ENCODE measurements at places on chromosomes 13 and 19. TPM values are rescaled to one million over a fixed set of nuclear protein-coding genes. Genes with fewer than 3 reads are reported as not detected.

- H3K36me3 ChIP-seq = no peaks in the 10 kb centered on the region
- H3K27me3 ChIP-seq = no peaks in the 10 kb centered on the region
- H3K27ac ChIP-seq = peak overlapping the region; percentile 73
Observed at GRCh38 chr19:10269333-10270179, 1.4 kb upstream of the ICAM1 start.

GRCh38 chr19:18126097-18126496 is 26.9 kb upstream of the PIK3R2 start:
- no peak overlapping the region for H3K27ac ChIP-seq
- no peaks in the 10 kb centered on the region for H3K27me3 ChIP-seq
- H3K4me3 ChIP-seq = no peak overlapping the region
- H3K36me3 ChIP-seq = no peaks in the 10 kb centered on the region
- no peaks in the 10 kb centered on the region for H3K4me1 ChIP-seq
- DNase-seq = no peak

EXOC3L2 gene
- total RNA-seq = 0.66 TPM

SYCN gene
- not detected for total RNA-seq

DNA sequence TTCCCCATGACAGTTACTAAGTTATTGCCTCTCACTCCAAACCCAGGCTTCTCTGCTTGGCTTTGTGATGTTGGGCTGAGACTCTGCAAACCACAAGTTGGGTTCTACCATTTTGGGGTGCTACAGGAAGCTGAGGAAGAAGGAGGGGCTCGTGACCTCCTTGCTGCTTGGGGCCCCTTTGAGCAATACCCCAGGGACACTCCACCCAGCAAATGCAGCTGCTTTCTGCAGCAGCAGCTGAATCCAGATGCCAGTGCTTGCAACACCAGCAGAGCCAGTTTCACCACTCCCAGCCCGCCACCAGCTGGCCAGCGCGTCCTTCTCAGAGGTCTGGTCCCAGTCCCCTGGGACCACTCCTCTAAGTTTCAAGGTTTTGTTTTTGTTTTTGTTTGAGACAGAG is 22.0 kb upstream of the UBAC2 start:
- no peaks in the 10 kb centered on the region for H3K36me3 ChIP-seq
- DNase-seq = no peak
- H3K4me1 ChIP-seq = no peaks in the 10 kb centered on the region

PSPC1 gene
- 55.7 TPM for total RNA-seq

DNA sequence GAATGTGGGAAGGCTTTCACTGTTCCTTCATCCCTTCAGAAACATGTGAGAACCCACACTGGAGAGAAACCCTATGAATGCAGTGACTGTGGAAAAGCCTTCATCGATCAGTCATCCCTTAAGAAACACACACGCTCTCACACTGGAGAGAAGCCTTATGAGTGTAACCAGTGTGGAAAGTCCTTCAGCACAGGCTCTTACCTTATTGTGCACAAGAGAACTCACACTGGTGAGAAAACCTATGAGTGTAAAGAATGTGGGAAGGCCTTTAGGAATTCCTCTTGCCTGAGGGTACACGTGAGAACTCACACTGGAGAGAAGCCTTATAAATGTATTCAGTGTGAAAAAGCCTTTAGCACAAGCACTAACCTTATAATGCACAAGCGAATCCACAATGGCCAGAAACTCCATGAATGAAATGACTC is 18.6 kb downstream of the ZNF177 start:
- no peak for DNase-seq
- H3K27me3 ChIP-seq = no peaks in the 10 kb centered on the region
- H3K27ac ChIP-seq = no peak overlapping the region
- no peaks in the 10 kb centered on the region for H3K4me1 ChIP-seq
- H3K36me3 ChIP-seq = no peaks in the 10 kb centered on the region

KLK11 gene
- not detected for total RNA-seq

ERICH4 gene
- total RNA-seq = not detected

TUBA3C gene
- total RNA-seq = not detected

DNA sequence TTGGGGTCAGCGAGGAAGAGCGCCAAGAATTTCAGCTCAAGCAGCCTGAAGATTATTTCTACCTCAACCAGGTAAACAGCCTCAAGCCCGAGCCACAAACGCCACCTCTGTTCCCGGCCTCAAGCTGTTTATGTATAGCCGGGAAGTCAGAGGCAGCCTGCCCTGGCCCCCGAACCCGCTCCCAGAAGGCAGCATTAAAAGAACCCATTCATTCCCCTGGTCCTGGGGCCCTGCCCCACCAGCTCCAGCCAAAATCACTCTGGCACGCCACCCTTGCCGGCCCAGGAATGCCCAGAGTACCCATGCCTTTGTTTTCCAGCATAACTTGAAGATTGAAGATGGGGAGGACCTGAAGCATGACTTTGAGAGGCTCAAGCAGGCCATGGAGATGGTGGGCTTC is 61.2 kb upstream of the USE1 start:
- no peak overlapping the region for H3K27ac ChIP-seq
- no peak overlapping the region for H3K4me3 ChIP-seq
- H3K27me3 ChIP-seq = no peaks in the 10 kb centered on the region
- DNase-seq = no peak
- H3K36me3 ChIP-seq = peaks cover 50% of the 10 kb centered on the region

DNA sequence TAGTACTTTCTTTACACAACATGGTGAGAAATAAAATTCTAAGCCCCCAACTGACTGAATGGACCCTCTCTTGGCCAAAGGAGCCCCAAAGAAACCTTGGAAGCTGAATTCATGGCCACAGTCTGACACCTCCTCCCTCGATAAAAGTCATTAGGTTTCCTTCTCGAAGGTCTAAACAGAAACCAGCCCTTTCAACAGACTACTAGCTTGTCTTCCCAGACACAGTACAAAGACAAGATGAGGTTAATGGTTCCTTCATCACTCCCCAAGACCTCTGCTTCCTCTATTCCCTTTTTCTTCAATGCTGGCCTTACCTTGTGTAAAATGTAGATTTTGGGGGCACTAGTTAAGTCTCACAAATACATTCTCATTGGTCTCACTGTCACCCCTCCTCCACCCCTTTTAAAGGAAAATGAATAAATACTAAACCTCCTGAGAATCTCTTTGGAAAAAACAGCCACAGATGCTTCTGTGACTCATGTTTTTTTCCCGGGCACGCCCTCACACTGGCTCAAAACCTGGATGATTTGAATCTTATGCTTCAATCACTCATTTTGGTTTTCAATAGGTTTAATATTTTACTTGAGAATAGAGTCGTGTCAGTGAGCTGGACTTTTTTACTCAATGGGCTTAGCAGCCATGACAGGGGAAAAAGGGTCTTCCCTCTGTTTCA is 65.8 kb upstream of the MED4 start:
- no peak overlapping the region for H3K27ac ChIP-seq
- no peak overlapping the region for H3K4me3 ChIP-seq
- H3K27me3 ChIP-seq = no peaks in the 10 kb centered on the region
- H3K36me3 ChIP-seq = no peaks in the 10 kb centered on the region
- DNase-seq = peak; percentile 39

OR7A5 gene
- not detected for total RNA-seq

DNA sequence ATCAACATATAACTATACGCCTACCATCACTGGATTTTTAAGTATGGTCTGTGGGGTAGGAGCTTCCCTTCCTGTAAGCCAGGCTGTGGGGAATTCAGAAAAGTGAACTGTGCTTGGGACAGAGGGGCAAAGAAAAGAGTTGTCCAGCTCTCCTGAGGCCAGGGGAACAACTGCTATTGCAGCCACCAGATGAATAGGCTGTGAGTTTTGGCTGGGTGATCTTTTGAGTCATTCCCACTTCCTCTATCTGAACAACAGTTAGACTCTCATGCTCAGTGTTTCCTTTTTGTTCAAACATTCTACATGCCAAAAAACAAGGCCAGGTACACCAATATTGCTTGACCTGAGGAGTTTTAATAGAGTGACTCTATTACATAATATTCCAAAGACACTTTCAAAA is 426.2 kb upstream of the DACH1 start:
- no peaks in the 10 kb centered on the region for H3K36me3 ChIP-seq
- H3K4me1 ChIP-seq = peaks cover 7% of the 10 kb centered on the region
- H3K27me3 ChIP-seq = no peaks in the 10 kb centered on the region
- DNase-seq = peak; percentile 9
- no peak overlapping the region for H3K27ac ChIP-seq
- H3K4me3 ChIP-seq = no peak overlapping the region

DNA sequence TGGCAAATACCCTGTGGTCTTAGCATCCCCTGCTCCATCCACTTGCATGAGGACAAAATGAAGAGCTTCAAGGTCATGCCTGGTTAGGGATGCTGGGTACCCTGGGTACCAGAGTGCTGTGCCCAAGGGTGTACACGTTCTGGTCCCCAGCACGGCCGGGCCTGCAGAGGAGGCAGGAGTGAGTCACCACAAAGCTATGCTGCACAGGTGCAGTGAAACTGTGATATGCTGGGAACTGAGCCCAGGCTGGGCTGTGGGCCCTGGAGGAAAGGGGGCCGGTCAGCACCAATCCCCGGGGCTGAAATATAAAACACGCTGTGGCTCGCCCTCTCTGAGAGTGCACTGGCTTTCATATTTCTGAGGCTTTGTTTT is 95.1 kb downstream of the TSHZ3 start:
- H3K27me3 ChIP-seq = no peaks in the 10 kb centered on the region
- DNase-seq = no peak
- H3K27ac ChIP-seq = no peak overlapping the region
- no peak overlapping the region for H3K4me3 ChIP-seq
- no peaks in the 10 kb centered on the region for H3K36me3 ChIP-seq

DNA sequence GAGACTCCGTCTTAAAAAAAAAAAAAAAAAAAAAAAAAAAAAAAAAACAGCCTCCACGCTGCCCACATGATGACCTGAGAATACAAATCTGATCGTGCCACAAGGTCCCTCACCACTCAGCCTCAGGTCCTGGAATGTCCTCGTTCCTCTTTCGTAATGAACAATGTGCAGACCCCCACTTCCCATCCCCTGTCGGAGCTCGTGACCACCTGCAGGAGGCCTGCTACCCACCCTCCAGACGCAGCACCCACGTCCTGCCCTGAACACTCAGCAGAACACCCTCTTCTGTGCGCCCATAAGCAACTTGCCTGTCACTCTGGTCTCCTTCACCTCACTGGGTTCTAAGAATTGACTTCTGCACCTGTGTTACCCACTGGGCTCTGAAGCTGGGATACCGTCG is 166.4 kb downstream of the KATNAL1 start:
- peaks cover 27% of the 10 kb centered on the region for H3K4me1 ChIP-seq
- no peaks in the 10 kb centered on the region for H3K36me3 ChIP-seq
- H3K4me3 ChIP-seq = no peak overlapping the region
- H3K27ac ChIP-seq = no peak overlapping the region

DNA sequence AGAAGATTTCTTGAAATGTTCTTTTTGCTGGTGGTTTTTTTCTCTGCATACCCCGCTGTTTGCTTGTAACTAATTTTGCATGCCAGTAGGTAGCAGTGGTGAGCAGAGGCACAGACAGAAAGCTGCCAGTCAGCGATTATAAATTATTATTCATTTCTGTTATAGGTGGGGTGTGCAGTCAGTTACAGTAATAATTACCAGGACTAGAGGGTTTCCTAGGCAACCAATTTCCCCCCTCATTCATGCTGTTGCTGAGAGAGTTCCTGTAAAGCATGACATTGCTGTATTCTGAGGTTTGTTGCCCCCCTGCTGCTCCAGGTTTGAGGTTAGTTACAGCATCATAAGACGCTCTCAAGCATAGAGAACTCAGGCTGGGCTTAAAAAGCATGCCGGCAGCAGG is 104.5 kb downstream of the URI1 start:
- no peaks in the 10 kb centered on the region for H3K4me1 ChIP-seq
- H3K27ac ChIP-seq = no peak overlapping the region
- H3K27me3 ChIP-seq = no peaks in the 10 kb centered on the region
- no peaks in the 10 kb centered on the region for H3K36me3 ChIP-seq

TNPO2 gene
- 84.6 TPM for total RNA-seq

GRCh38 chr13:93146584-93147297 is 79.9 kb upstream of the GPC6 start:
- no peak for DNase-seq
- no peaks in the 10 kb centered on the region for H3K36me3 ChIP-seq
- no peaks in the 10 kb centered on the region for H3K27me3 ChIP-seq

TMEM145 gene
- not detected for total RNA-seq

GRCh38 chr13:43110658-43111057 is 87.3 kb downstream of the DNAJC15 start:
- no peak overlapping the region for H3K27ac ChIP-seq
- no peaks in the 10 kb centered on the region for H3K36me3 ChIP-seq
- no peak overlapping the region for H3K4me3 ChIP-seq
- no peaks in the 10 kb centered on the region for H3K4me1 ChIP-seq

VSTM1 gene
- not detected for total RNA-seq

DNA sequence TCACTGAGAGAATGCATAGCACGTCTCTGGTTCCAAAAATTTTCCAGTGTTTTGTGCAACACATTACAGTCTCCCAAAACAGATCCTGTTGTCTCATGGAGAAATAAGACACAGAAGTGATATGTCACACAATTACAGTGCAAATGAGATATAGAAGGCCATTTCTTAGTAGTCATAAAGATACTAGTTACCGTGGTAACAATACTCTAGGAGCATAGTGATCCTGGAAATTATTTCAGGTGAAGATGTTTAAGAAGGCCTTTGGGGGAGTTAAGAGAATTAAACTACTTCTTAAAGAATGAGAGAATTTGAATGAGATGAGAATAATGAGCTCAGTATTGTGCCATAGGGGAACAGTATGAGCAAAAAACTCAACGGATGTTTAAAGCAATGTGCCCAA is 628.0 kb upstream of the MIR17HG start:
- H3K4me3 ChIP-seq = no peak overlapping the region
- no peak overlapping the region for H3K27ac ChIP-seq

GRCh38 chr19:39199025-39199424 is 2.3 kb downstream of the NCCRP1 start:
- no peaks in the 10 kb centered on the region for H3K36me3 ChIP-seq
- no peak overlapping the region for H3K4me3 ChIP-seq
- H3K27me3 ChIP-seq = peaks cover 33% of the 10 kb centered on the region
- no peak overlapping the region for H3K27ac ChIP-seq
- peak; percentile 18 for DNase-seq
- H3K4me1 ChIP-seq = no peaks in the 10 kb centered on the region

DNA sequence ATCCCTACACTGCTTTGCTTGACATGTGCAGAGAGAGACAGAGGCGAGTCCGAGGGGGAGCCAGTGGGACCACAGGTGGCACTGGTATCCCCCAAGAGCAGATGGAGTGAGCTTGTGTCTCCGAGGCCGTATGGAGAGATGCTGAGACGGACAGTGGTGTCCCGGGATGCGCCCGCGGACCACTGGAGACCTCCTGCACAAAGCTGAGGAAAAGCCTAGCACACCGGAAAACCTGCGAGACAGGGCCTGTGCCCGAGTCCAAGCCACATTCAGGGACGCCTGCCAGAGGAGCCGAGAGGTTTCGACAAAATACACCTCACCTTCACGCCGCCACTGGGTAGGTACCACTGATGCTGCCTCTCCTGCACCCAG is 66.0 kb upstream of the ZNF527 start:
- no peaks in the 10 kb centered on the region for H3K27me3 ChIP-seq
- H3K4me3 ChIP-seq = no peak overlapping the region
- no peak for DNase-seq
- H3K4me1 ChIP-seq = no peaks in the 10 kb centered on the region
- H3K27ac ChIP-seq = no peak overlapping the region

DNA sequence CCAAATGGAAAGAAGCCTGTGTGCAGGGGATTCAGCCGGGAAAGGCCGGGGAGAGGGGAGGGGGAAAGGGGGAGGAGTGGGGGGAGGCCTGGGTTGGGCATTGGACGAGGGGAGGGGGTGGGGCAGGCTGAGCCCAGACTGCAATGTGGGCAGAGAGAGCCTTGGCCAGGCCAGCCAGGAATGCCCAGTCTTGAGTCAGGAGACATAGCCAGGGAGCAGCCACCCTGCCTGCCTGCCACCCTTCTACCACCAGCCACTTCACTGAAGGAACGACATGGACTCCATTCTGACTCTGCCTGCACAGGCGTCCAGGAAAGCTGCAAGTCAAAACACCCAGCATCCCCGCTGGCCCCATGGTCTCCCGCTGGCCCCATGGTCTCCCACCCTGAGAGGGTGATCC is 498 bp downstream of the PROZ start:
- no peak overlapping the region for H3K27ac ChIP-seq
- no peaks in the 10 kb centered on the region for H3K36me3 ChIP-seq
- peaks cover 3% of the 10 kb centered on the region for H3K4me1 ChIP-seq
- peaks cover 2% of the 10 kb centered on the region for H3K27me3 ChIP-seq

All from endothelial cell of umbilical vein (primary cell).